Breast epithelium (tissue), 4 donors: ENCODE measurements at places on chromosomes 2 and 18. TPM values are rescaled to one million over a fixed set of nuclear protein-coding genes. Genes with fewer than 3 reads are reported as not detected.
A peak's percentile ranks its signal among the peaks of the same experiment; 100 is the strongest.

DNA sequence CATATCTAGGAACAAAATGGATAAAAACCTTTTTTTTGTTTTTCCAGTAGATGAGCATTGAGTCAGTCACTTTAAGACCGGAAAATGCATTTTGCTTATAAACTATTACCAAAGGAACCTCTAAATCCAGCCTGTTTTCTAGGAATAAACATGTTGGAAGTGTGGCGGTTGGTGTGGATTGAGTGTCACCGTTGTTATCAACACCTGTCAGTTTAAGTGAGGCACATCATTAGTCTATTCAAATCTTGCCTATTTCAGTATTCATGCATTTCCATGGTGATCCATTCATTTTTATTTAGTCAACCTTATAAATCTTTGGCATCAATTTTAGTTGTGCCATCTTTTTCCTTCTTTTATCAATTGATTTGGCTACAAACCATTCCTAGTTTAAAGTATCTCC, 3.3 kb downstream of the KLHL29 start:
- no peak for DNase-seq
- H3K4me1 ChIP-seq: no peaks in the 10 kb centered on the region
- H3K36me3 ChIP-seq: no peaks in the 10 kb centered on the region
- H3K27ac ChIP-seq: no peak overlapping the region

- H3K36me3 ChIP-seq: no peaks in the 10 kb centered on the region
- no peaks in the 10 kb centered on the region for H3K4me1 ChIP-seq
- H3K4me3 ChIP-seq: no peak overlapping the region
- H3K27ac ChIP-seq: no peak overlapping the region
These were observed 33.9 kb upstream of the CSRNP3 start for GRCh38 chr2:165435611-165436010.

- H3K27me3 ChIP-seq: no peaks in the 10 kb centered on the region
- DNase-seq: no peak
- no peaks in the 10 kb centered on the region for H3K4me1 ChIP-seq
- no peak overlapping the region for H3K4me3 ChIP-seq
- peak overlapping the region; percentile 67 for H3K27ac ChIP-seq
- no peaks in the 10 kb centered on the region for H3K36me3 ChIP-seq
These were observed 28.1 kb upstream of the TMEM247 start for GRCh38 chr2:46451131-46451711.

Gene ZNF396
- 7.8 TPM for total RNA-seq

- H3K36me3 ChIP-seq: no peaks in the 10 kb centered on the region
- no peak overlapping the region for H3K27ac ChIP-seq
- DNase-seq: no peak
- H3K27me3 ChIP-seq: no peaks in the 10 kb centered on the region
- H3K4me1 ChIP-seq: peaks cover 6% of the 10 kb centered on the region
These were observed 4.7 kb downstream of the CAPG start for GRCh38 chr2:85405201-85406059.

Gene SPATA3
- not detected for total RNA-seq

Gene SPP2
- total RNA-seq: not detected

DNA sequence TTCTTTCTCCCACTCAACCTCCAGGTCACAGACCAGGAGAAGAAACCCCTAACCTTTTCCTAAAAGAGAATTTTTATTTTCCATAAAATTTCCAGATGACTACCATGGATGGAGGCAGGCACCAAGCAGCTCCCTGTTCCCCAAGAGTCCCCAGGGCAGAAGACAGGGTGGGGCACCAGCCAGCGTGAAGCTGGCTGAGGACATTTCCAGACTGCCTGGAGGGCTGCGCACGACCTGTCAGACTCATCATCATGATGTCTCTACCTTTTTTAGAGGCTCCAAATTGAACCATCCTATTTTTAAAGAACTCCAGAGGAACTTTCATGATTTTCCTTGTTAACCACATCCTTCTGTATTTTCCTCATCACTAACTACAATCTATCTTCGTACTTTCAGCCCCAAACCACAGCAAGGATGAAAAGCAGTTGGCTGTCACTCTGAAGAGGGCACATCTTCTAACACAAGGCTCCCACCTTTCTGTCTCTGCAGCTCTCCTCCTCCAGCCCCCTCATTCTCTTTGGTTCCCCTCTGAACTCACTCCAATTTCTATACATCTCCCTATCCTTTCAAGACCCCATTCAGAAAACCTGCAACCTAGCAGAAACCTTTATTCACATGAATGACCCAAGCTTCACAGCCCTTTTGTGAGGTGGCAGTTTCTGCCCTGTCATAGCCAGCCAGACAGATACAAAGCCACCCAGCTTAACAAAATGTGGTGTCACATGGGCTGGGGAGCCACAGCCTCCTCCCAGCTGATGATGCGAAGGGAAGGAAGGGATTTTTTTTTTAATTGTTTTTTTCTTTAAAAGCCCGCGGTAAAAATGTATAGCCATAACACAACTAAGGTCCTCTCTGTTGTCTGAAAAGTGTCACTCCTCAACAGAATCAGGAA, 11.1 kb downstream of the AMMECR1L start:
- H3K36me3 ChIP-seq: no peaks in the 10 kb centered on the region
- H3K4me3 ChIP-seq: no peak overlapping the region
- H3K27me3 ChIP-seq: no peaks in the 10 kb centered on the region
- no peak for DNase-seq
- no peaks in the 10 kb centered on the region for H3K4me1 ChIP-seq

GRCh38 chr2:190110131-190110530, 47.6 kb upstream of the MSTN start:
- H3K4me1 ChIP-seq: no peaks in the 10 kb centered on the region
- no peak overlapping the region for H3K27ac ChIP-seq
- H3K36me3 ChIP-seq: no peaks in the 10 kb centered on the region
- no peak for DNase-seq
- no peak overlapping the region for H3K4me3 ChIP-seq
- H3K27me3 ChIP-seq: no peaks in the 10 kb centered on the region

DNA sequence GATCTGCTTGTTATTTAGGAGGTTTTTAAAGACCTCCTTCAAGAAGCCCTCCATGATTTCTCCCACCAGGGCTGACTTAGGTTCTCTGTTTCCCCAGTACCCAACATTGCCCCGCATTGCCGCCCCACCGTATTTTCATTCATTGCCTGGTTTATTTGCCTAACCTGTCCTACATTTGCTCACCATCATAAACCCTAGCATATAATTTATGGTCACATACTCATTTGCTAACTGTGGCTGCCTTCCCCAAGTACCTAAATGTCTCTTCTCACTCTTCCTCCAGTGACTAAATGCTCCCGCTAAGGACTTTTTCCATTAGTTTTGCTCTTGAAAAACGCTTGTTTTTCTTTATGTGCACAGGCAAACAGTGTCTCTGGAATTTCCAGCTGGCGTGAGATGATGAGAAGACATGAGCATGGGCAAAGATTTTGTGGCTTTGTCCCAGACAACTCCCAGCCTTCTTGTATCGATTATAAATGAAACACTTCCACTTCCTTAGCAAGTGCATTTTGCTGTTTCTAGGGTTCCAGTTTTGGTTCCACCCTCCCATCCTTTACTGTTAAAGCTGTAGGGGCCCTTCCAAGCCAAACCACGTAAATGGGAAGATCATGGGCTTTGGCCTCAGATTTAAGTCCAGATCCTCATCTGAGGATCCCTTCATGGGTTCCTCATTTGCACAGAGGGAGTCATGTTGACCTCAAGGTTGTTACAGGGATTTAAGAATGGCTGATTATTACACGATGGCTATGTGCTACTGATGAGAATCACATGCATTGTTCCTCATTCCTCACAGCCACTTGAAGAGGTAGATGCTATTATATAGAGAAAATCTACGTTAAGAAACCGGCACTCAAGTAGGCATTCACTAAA, 21.0 kb upstream of the ARMC9 start:
- no peaks in the 10 kb centered on the region for H3K4me1 ChIP-seq
- no peaks in the 10 kb centered on the region for H3K27me3 ChIP-seq
- no peaks in the 10 kb centered on the region for H3K36me3 ChIP-seq
- DNase-seq: no peak
- H3K4me3 ChIP-seq: no peak overlapping the region

Gene DIS3L2
- 33.4 TPM for total RNA-seq

DNA sequence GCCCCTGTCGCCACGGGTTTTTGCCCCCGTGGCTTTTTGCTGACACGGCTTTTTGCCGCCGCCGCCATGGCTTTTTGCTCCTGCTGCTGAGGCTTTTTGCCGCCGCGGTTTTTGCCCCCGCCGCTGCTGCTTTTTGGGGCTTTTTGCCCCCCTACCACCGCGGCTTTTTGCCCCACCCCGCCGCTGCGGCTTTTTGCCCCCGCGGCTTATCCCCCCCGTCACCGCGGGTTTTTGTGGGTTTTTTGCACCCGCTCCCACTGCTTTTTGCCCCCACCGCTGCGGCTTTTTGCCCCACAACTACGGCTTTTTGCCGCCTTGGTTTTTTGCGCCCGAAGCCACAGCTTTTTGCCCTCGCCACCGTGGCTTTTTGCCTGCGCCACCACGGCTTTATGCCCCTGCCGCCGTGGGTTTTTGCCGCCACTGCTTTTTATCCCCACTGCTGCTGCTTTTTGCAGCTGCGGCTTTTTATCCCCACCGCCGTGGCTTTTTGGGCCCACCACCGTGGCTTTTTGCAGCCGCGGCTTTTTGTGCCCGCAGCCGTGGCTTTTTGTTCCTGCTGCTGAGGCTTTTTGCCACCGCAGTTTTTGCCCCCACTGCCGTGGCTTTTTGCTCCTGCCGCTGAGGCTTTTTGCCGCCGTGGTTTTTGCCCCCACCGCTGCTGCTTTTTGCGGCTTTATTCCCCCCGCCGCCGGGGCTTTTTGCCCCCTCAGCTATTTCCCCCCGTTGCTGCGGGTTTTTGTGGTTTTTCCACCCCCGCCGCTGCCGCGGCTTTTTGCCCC, 2798.0 kb upstream of the TEKT4 start:
- H3K4me3 ChIP-seq: no peak overlapping the region
- H3K36me3 ChIP-seq: no peaks in the 10 kb centered on the region
- H3K27me3 ChIP-seq: no peaks in the 10 kb centered on the region
- no peaks in the 10 kb centered on the region for H3K4me1 ChIP-seq

Gene KATNAL2
- 16.8 TPM for total RNA-seq

- H3K4me1 ChIP-seq: no peaks in the 10 kb centered on the region
- no peak overlapping the region for H3K4me3 ChIP-seq
- no peaks in the 10 kb centered on the region for H3K36me3 ChIP-seq
- no peaks in the 10 kb centered on the region for H3K27me3 ChIP-seq
- no peak for DNase-seq
These were observed 259.0 kb downstream of the HNMT start for GRCh38 chr2:138223319-138223718.

Gene KIF3C
- 6.0 TPM for total RNA-seq
